ENCODE measurements at places on chromosomes 4 and X.

- DNase-seq = no peak
Observed at GRCh38 chr4:47235721-47236120, 204.4 kb downstream of the GABRB1 start.

DNA sequence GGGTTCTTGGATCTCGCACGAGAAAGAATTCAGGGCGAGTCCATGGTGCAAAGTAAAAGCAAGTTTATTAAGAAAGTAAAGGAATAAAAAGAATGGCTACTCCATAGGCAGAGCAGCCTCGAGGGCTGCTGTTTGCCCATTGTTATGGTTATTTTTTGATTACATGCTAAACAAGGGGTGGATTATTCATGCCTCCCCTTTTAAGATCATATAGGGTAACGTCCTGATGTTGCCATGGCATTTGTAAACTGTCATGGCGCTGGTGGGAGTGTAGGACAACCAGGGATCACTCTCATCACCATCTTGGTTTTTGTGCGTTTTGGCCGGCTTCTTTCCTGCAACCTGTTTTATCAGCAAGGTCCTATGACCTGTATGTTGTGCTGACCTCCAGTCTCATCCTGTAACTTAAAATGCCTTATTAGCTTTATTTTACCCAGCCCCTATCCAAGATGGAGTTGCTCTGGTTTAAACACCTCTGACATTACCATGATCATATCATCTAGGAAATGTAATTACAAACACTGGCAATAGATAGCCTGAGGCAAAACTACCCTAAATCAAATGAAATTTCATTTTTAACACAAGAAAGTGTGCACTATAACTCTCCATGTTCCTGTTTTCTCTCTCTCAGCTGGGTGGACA lies 94.3 kb upstream of the ATXN3L start:
- DNase-seq = no peak

GRCh38 chr4:182143822-182144625 lies 99.2 kb upstream of the TENM3 start:
- peak; percentile 79 for DNase-seq

DNA sequence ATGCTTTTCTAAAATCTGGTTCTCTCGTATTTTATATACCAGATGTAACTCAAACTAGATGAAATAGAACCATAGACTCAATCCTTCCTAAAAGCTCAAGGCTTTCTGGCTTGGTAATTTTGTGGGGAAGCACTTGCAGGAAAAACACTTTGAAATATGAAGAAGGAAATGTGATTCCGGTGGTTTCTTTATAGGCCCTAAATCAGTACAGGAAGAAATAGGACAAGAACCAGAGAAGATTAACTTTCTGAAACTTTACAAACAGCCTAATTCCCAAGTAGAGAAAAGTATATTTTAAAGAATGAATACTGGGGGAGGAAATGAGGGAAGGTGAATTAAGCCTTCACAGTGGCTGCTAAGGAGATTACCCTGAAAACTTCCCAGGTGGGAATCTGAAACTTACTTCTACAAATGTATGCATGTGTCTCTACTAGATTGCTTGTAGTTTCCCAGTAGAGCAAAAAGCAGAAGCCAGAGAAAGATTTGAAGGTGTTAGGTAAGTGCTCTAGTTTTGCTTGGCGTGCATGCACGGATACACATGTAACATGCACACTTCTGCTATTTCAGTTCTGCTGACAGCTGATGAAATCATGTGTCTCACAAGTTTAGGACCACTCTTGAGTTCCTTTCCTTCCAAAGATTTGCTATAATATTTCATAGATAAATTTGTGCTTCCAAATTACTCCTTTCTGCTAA lies 92.1 kb downstream of the AFF1 start:
- no peak for DNase-seq

GRCh38 chr4:55592014-55592413 lies at the start of gene PDCL2:
TSS of gene PDCL2 (minus strand) at chr4:55592245. CDS start at chr4:55592109, 136 bp downstream.
- no peak for DNase-seq

- DNase-seq = no peak
Observed at GRCh38 chr4:73193155-73193554, 65.4 kb downstream of the ANKRD17 start.

DNA sequence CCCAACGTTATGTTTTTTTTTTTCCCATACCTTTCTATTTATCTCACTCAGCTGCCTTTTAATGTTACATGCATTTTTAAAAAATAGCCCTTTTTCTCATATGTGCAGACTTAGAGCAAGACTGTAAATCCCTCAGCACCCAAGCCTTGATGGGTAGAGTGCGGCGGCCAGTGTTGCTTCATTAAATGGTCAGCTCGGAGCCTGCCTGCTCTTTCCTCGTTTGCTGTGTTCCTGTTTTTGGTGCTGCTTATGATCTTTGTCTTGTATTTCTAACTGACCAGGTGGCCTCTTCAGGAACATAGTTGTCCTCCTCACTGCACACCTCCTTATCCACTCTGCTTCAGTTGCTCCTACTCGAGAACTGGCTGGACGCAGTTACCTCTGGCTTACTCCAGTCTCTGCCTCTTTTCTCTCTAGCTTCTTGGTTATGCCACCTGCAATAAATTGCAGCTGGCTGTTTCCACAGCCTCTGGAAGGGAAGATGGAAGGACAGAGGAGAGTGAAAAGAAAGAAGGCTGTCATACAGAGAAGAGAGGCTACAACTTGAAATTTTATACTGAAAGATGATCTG lies 10.7 kb downstream of the RBPJ start:
- no peak for DNase-seq

DNA sequence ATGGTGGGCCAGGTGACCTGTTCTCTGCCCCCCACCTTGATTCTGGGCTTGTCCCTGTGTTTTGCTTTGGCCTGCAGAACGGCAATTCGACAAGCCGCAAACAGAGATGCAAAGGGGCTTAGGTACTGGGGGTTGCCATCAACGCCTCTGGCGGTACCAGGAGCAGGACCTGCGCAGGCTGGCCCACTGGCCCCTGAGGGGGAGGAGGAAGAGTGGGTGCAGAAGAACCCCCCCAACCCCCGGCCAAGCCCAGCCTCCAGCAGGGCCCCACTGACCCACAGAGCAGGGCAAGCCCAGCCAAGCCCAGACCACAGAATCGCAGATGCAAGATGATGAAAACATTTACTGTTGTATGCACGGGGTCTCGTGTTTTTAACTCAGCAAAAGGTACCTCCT lies 89.4 kb downstream of the PPP2R2C start:
- no peak for DNase-seq

DNA sequence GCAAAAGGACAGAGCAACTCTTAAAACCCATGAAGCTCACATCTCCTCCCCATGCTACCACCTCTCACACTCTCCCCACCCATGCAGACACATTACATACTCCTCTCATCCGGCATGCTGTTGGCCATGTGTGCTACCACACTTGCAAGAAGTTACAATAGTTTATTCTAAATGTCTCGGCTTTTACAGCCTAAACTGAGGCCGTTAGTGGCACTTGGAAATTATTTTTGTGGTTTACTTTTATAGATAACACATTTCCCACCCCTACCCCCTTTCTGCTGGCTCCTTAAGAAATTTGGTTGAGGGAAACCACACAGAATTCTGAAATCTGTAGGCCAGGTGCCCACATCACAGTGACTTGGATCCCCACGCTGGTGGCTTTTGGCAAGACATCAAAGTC lies 141.1 kb upstream of the HHIP start:
- no peak for DNase-seq

- DNase-seq = peak; percentile 68
Observed at GRCh38 chr4:185933078-185933581, 121.1 kb upstream of the SORBS2 start.

DNA sequence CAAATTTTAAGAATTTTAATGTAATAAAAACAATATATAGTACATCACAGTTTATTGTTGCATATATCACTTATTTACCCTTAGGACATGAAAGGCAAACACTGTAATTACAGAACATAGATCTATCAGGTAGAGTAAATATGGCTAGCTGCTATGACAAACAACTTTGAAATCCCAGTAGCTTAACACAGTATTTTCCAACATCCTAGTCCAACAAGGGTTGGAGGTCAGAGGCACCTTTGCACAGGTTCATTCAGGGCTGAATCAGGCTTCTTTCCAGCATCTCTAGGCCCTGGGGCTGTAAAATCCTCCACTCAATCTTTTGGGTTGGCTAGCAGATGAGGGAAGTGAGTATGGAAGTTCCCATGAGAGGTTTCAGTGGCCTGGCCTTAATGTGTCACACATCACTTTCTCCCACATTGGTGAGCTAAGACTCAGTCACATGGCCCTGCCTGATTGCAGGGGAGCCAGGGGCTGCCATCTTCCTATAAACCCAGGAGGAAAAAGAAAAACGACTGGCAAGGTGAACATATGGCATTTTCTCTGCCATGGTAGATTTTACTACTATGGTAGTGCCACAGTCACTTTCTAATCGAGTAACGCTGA lies 32.9 kb downstream of the HERC6 start:
- no peak for DNase-seq

DNA sequence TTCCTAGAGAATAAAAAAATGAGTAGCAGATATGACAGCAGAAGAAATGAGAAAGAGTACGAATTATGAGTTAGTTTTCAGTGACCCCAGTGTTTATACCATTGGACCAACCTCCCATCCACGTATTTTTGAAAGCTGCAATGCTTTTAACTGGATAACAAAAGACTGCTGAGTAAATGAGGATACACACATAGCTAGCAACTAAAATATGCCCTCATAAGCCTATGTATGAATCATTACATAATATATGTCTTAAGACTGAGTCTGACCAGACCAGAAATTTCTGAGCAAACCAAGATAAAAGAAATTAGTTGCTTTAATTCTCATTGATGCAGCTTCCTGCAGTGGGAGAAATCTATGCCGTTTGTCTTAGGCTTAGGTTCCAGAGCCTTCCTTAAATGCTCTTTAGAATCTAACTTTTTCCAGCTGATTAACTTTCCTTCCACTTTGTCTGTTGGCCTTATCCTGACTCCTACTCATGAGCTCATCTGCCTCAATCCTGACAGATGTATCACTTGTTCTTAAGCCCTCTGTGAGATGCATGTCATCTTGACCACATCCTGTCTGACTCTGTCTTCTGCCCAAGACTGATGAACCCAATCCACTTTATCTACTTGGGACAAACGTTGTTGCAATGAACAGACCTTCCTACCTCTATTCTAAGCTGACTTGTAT lies 301.4 kb upstream of the AADAT start:
- peak; percentile 70 for DNase-seq

DNA sequence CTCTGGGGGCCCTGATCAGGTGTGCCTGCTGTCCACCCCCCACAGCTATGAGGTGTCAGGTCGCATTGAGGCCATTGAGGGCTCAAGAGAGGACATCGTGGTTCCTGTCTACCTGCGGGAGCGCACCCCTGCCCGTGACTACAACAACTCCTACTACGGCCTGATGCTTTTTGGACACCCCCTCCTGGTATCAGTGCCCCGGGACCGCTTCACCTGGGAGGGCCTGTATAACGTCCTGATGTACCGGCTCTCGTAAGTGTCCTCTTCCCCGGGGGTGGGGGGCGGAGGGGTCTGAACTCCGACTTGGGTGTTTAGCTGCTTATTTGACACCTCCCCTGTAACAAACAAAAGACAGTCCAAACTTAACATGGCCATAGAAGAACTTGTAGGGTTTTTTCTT lies 10.5 kb downstream of the USP11 start:
- DNase-seq = no peak

DNA sequence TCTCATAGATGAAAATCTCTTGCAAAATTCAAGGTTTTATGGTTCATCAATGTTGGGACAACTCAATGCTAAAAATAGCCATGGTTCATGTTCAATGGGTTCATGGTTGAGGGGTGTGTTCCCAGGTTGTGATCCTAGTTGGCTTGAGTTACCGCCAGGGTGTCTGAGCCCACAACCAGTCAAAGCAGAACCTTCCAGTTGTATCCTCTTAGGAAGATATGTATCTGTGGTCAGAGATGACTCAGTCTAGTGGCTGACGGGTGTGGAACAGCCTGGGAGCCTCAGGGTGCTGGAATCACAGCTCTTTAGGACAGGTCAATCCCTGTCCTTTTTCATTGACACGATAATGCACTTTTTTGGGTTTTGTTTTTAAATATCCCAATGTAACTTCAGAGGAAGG lies 192.3 kb upstream of the NR3C2 start:
- DNase-seq = no peak

DNA sequence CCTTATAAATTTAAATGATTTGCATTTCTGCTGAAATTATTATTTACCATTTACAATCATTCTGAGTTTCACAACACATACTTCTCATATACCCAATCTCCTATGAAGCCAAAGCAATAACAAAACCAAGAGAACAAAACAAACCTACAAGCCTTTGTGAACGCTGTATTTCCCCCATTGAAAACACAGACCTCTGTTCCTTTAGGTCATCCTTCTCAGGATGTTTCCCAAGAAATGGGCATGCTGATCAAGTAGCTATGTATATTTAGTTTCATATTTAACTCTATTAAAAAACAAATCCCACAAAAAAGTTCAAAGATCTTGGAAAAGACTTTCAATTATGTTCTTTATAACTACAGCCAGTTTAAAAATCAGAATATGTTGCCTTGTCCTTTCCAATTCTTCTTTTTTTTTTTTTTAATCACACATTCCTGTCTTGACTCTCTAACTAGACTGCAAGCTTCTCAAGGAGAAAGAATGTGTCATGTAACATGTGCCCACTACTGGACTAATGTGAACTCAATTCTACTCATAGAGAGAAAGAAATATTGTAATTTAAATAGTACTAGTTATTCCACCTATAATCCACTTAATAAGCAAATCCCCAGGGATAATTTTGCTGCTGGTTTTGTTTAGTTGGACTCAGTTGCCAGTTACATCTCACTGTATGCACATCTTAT lies 84.3 kb upstream of the PRSS48 start:
- DNase-seq = peak; percentile 49

GRCh38 chr4:142815834-142816233 lies 30.3 kb downstream of the INPP4B start:
- peak; percentile 86 for DNase-seq

DNA sequence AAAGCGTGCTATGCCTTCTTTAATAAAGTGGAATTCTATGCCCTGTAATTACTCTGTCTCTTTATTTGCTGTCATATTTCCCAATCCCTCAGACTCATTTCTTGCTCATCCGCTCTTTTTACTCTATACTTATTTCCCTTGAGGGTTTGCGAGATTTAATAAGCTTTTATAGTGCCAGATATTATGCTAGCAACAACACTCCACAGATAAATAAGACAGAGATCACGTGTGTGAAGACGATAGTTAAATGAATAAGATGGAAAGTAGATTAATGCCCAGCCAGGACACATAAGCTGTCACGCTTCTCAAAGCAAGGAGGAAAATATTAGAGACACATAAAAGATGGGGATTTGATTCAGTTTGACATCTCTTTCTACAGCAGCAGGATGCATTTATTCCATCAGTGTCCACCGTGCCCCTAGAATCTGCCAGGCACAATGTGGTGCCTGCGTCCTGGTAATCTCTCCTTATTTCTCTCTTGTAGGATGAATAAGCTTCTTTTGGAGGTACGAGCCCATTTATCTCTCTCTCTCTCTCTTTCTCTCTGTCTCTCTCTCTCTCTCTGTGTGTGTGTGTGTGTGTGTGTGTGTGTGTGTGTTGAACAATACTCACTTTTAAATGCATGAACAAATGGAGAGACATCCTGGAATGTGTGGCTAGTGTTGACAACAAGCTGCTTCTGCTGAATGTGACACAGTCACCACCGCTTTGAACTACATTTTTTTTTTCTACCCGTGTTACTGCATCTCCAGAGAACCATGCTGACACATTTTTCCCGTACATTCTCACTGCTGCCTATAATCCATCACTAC lies 48.2 kb downstream of the TMEM156 start:
- DNase-seq = peak; percentile 66

- no peak for DNase-seq
Observed at GRCh38 chr4:169540774-169541173, 71.6 kb downstream of the NEK1 start.
